ENCODE measurements at places on chromosomes 12 and 14. TPM values are rescaled to one million over a fixed set of nuclear protein-coding genes. Genes with fewer than 3 reads are reported as not detected.

Gene LRTM2
- not detected for total RNA-seq

Gene GZMB
- total RNA-seq: 0.41 TPM

DNA sequence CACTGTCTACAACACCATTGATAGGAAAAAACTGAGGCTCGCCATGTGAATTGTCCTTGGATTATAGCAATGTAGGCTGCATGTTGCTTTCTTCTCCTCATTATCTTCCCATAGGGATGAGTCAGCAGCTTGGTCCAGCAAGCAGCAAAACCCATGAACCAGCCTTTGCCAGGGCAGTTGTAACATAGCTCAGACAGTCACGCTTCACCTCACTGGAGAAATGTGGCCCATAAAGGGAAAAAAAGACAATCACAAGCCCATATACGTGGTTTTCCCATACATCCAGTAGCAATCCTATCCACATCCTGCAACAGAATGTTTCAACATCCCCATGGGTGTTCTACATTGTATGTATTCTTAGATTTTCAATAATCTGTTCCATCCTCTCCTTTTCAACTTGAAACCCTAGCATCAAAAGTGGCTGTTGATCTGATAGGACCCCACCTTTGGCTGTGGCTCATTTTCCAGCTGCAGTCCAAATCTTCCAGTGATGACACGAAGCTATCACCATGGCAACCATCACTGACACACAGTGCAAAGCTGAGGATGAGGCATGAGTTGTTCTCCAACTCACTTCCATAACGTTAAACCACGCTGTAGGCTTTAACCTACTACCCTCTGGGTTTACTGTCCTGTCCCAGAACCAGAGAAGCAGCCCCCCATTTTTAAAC is 34.0 kb downstream of the GRIN2B start:
- no peak for DNase-seq

Gene OR6J1
- total RNA-seq: not detected

GRCh38 chr12:45105996-45106395 is 55.1 kb upstream of the DBX2 start:
- no peak for DNase-seq

DNA sequence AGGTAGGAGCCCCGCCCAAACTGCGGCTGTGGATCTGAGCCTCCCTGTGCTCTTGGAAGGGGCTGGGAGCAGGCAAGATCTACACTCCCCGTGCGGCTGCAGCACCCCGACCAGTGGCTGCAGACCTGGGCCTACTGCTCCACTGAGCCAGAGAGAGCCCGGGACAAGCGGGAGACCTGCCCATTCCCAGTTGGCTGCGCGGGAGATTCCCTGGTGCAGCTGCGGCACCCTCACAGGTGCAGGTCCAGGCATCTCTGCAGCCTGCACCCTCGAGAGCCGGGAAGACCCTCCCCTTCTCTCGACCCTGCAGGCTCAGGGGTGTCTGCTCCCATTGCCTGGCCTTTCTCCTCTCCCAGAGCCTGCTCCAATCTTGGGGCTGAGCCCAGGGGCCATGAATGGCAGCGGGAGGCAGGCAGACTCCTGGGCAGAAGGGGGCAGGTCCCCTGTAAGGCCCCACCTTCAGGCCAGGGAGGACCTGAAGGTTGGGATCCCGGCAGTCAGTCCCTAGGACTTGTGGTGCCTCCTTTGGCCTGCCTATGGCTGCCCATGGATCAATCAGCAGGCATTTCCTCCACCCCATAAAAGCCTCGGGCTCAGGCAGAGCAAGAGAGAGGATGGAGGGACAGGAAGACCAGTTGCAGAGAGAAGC is 8.8 kb upstream of the A2M start:
- no peak for DNase-seq

GRCh38 chr12:42794806-42795205 is 205.3 kb upstream of the PRICKLE1 start:
- no peak for DNase-seq

DNA sequence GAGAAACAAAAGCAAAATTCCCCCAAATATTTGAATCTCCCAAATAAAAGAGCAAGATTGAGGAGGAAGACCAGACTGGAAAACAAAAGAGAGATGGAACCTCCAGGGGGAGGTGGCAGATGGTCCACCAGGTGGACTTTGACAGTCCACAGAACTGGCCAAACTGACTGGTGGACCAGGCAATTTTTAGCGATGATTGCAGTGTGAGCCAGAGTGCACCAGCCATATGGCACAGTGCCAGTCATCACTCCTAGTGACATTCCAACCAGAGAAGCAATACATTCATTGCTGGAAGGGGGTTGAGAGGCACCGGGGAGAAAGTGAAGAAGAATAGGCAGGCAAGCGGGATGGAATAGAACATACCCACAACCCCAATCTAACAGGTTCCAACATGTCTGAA is 182.9 kb downstream of the EXOC5 start:
- no peak for DNase-seq

- no peak for DNase-seq
Observed at GRCh38 chr12:7171854-7172253, 17.6 kb upstream of the PEX5 start.

Gene DBX2
- total RNA-seq: 0.21 TPM

DNA sequence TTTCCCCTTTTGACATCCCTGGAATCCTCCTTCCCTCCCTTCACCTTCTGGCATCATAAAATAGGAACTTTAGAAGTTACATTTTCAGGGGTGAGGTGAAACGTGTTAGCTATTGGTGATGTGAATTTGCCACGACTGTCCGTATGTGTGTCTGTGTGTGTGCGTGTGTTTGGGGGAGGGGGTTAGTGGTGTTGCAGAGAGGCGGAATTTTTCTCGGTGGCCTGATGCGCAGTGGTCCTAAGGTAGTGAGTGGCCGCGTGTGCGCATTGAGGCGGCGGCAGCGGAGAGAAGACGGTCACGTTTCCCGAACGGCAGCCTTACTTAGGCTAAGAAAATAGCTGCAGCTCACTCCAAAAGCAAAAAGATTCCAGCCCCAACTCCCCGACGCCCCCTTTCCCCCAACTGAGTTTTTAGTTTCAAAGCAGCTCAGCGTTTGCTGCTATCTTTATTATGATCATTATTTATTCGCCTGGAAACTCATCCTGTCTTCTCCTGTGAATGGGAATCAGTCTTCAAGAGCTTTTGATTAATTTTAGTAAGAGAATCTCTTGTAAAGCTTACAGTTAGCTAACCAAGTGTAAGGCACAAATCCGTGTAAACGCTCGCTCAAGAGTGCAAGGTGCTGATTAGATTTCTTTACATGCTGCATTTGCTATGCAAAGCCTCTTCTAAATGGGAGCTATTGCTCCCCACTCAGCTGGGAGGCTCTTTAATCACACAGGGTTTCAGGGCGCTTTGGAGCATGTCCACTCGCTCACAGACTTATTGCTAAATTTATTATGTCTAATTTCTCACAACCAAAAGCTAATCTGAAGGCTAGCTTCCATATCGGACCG is 4.7 kb downstream of the FLRT2 start:
- peak; percentile 65 for DNase-seq

Gene SLC38A1
- total RNA-seq: 154 TPM

GRCh38 chr12:119728444-119728745 is 60.5 kb downstream of the PRKAB1 start:
- no peak for DNase-seq

GRCh38 chr14:63632932-63633514 is 8.6 kb downstream of the WDR89 start:
- peak; percentile 15 for DNase-seq

DNA sequence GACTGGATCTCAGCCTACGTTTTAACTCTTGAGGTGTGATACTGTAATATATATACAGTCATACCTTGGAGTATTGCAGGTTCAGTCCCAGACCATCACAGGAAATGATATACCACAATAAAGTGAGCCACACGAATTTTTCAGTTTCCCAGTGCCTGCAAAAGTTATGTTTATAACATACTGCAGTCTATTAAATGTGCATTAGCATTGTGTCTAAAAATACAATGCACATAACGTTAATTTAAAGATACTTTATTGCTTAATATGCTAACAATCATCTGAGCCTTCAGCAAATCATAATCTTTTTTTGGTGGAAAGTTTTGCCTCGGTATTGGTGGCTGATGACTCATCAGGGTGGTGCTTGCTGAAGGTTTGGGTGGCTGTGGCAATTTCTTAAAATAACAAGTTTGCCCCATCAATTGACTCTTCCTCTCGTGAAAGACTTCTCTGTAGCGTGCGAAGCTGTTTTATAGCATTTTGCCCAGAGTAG is 18.9 kb downstream of the PYROXD1 start:
- DNase-seq: no peak

DNA sequence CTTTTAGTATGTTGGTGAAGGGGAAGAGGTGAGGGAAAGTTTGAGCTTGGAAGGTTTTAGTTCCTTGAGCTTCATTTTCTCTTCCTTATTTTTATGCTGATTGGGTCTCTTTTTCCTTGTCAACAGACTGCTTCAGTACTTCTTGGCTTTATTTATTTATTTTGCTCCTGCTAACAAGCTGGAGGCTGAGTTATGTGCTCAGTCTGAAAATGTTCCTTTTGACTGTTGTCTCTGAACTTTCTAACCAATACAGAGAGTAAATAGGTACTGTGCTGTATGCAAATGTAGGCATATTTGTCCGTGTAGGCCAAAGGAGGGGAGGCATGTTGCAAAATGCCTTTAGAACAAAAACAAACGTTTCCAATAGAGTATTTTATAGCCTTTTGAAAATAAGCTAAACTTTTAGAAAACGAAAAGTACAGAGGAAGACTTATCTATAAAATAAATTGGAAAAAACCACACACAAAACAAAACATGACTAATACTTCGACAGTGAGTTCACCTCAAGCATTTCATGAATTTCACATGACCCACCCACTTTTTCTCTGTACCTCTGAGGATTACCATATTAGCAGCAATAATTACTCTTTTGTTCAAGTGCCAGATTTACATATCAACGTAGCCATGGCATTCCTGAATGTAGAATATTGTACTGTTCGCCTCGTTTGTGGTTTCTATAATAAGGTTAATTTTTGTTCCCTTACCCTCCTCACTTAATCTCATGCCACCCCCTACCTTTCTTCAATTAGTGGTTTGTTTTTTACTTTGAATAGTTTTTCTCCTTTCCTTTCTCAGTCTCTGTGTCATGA is 4.7 kb upstream of the CREBL2 start:
- no peak for DNase-seq

- DNase-seq: no peak
Observed at GRCh38 chr12:12508612-12509011, 54.1 kb downstream of the DUSP16 start.

DNA sequence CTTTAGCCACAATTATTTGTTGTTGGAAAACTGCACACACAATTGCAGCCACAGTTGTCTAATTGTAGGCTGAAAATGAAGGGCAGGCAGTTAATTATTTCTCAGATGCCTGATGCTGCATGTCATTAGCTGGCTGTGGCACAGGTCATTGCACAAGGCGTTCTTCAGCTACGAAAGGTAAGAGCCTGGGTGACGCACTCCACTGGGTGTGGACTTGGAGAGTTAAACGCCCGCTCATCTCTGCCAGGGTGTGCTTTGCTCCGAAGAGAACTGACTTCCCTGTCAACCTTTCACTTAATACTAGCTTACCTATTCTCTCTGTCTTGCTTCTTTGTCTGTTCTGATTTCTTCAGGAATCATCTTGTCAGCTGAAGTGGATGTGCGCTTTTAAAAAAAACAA is 91.4 kb upstream of the CPM start:
- DNase-seq: peak; percentile 34

DNA sequence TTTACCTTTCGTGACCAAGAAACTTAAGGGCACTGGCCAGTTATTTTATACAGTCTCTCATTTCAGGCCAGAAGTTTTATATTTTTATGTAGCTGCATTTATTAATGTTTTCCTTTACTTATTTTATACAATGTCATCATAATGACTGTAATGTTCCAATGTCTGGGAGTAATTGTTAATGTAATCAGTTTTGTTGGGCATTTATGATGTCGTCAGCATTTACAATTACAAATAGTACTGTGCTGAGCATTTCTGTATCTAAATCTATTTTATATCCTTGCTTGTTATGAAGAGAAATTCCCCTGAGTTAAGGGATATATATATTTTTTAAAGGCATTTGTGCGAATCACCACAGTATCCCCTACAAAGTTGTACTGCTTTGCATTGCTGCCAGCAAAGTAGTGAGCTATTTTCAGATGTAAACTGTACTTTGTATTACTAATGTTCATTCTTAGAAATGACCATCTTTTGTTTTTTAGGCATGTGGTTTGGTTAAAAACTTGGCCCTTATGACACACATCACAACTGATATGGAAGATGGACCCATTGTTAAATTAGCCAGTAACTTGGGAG is 74.4 kb downstream of the POLR3B start:
- DNase-seq: no peak

Gene MTA1
- total RNA-seq: 60.9 TPM

- DNase-seq: no peak
Observed at GRCh38 chr14:103196716-103197115, 73.5 kb downstream of the TNFAIP2 start.

DNA sequence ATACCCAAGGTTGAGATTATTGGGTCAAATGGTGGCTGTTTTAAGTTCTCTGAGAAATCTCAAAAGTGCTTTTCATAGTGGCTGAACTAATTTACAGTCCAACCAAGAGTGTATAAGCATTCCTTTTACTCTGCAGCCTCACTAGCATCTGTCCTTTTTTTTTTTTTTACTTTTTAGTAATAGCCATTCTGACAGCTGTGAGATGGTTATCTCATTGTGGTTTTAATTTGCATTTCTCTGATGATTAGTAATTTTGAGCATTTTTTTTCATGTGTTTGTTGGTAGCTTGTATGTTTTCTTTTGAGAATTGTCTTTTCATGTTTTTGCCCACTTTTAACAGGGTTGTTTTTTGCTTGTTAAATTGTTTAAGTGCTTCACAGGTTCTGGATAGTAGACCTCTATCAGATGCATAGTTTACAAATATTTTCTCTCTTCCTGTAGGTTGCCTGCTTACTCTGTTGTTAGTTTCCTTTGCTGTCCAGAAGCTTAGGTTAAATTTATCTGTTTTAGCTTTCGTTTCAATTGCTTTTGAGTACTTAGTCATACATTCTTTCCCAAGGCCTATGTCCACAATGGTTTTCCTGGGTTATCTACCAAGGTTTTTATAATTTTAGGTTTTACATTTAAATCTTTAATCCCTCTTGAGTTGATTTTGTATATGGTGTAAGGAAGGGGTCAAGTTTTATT is 881.3 kb upstream of the SEL1L start:
- no peak for DNase-seq

GRCh38 chr14:51095854-51096823 is 1.2 kb upstream of the TRIM9 start:
- peak; percentile 42 for DNase-seq

DNA sequence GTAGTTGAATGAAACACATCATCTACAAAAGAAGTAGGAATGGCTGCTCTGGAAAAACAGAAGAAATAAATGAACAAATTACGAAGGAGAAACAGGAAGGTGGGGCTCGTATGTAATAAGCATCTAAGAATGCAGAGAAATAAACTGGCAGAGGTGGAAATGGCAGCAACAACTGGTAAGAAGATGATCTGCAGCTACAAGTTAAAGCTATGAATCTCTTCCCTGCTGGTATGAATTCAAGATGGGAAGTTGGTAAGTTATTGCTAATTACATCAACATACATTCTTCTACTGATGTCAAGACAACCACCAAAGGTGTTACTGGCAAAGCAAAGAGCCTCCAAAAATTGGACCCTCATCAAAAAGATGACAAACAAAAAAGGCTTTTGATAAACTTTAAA is 59.8 kb downstream of the HECTD4 start:
- DNase-seq: no peak

Gene DNAL1
- total RNA-seq: 7.4 TPM

Gene IFI27L2
- total RNA-seq: 8.8 TPM

Data from tongue (tissue), 3 donors.